ENCODE measurements at places on chromosomes 2 and 18. TPM values are rescaled to one million over a fixed set of nuclear protein-coding genes. Genes with fewer than 3 reads are reported as not detected.

- DNase-seq = no peak
Measured at GRCh38 chr18:53749766-53750165, 474.7 kb downstream of the MBD2 start.

GRCh38 chr2:231475965-231476364 is 11.7 kb upstream of the NCL start:
- DNase-seq = no peak

- no peak for DNase-seq
Measured at GRCh38 chr2:69965756-69966445, 4.5 kb upstream of the ASPRV1 start.

DNA sequence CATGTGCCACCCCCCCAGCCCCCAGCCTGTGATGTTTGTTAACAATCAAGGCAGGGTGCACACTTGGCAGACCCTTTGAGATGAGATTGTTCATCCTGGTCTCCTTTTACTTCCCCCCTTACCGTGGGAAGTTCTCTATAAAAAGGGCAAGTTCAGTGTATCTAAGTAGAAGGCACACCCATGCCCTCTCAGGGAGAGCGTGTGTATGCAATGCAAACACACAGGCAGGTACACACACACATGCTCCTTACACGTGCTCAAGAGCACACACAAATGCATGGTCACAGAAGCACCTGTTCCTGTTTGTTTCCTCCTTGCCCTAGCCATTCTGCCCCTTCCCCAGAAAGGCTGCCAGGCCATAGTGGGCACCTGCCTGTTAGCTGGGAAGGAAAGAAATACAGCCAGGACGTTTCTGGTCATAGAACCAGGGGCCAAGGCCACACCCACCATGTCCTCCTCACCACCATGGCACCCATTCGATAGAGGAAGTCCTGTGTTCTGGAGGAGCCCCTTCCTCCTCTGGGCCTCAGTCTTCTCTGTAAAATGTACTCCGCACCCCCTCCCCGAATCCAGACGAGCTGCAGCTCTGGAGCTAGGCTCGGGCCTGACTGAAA is 3.1 kb downstream of the ATOH8 start:
- DNase-seq = no peak

The CCDC178 gene
- not detected for total RNA-seq

- no peak for DNase-seq
Measured at GRCh38 chr2:3627500-3628100, 30.4 kb upstream of the ALLC start.

Measured in G401 (cell line).